ENCODE measurements at places on chromosomes 7 and 10.

- no peak for DNase-seq
Measured at GRCh38 chr7:1895664-1896515, 225.8 kb downstream of the ELFN1 start.

DNA sequence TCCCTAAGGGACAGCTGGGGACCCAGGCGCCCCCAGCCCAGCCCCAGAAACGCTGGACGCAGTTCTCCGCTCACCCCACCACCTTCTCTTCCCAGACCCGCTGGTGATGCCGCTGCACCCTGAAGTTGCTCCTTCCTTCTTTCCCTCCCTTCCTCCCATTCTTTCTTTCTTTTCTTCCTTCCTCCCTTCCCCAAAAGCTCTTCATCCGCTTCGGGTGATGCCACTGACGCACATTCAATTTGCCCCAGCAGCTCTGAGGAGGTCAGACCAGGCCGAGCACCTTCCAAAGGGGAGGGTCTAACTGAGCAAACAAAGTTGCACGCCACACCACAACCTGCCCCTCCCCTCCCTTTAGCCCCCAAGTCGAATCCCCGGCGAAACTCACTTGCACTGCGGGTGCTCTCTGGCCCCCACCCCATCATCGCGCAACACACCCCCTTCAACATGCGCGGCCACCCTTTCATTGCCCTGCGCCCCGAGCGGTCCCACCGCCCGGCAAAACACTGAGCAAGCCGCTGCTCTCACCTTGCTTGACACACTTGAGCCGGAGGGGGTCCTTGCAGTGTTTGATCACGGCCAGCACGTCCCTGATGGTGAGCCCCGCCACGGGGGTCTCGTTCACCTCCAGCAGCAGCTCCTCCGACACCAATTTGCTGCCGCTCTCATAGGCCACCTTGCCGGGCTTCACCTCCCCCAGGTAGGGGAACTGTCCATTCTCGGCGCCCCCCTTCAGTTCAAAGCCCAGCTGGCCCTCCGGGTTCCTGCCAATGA lies 787 bp downstream of the MAGI2 start:
- no peak for DNase-seq

DNA sequence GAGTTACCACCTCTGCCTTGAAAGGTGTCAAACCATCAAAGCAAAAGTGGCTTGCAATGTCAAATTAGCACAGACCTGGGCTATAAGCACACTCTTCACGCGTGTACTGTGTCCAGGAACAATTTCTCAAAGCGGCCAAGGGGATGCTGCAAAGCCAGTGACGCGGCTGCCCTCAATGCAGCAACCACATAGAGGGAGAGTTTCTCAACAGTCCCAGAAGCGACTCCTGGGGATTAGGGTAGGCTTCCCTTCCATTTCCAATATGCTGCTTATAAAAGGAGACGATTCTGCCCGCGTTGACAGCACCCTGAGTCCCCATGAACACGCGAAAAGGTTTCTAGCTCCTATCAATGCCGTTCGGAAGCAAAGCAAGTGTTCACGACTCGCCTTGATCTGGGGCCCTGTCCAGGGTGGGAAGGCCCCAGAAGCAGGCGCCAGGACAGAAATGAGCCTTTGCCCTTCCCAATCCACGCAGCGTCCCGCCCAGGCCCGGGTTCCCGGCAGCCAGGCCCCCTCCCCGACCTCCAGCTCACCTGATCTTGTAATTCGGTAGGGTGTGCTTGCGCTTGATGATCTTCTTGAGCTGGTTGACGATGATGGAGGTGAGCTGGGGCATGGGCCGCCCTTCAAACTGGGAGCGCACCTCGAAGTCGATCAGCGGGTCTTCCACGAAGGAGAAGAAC lies 1.3 kb downstream of the PDZD8 start:
- DNase-seq: no peak

GRCh38 chr10:119831656-119832055 lies 41.0 kb downstream of the MCMBP start:
- DNase-seq: no peak

All from NCI-H1105 (cell line).